ENCODE measurements at places on chromosomes 2 and 18. TPM values are rescaled to one million over a fixed set of nuclear protein-coding genes. Genes with fewer than 3 reads are reported as not detected.

Gene SPTBN1
- total RNA-seq, result 796 TPM

Gene LIMS4
- total RNA-seq, result 12.4 TPM

Gene ST6GAL2
- total RNA-seq, result not detected

Gene DSG2
- total RNA-seq, result 0.31 TPM

Gene CEBPZ
- 43.7 TPM for total RNA-seq

Gene ARID5A
- total RNA-seq, result 29.5 TPM

Gene IL36A
- total RNA-seq, result not detected

Gene SPIRE1
- 40.2 TPM for total RNA-seq

Gene PDE1A
- total RNA-seq, result 95.7 TPM

Gene CYP27C1
- total RNA-seq, result not detected

Gene RGPD4
- total RNA-seq, result under 0.01 TPM

Gene RAD51AP2
- total RNA-seq, result not detected

Gene GAREM1
- 1.8 TPM for total RNA-seq

Gene NEUROD1
- total RNA-seq, result not detected

Gene FRZB
- 0.66 TPM for total RNA-seq

Gene TUBA3E
- total RNA-seq, result not detected

Gene SERPINB10
- total RNA-seq, result 0.13 TPM

Gene CAMKMT
- total RNA-seq, result 15.7 TPM

Gene SCN1A
- total RNA-seq, result 0.25 TPM

Gene ARMC9
- total RNA-seq, result 158 TPM

Gene DCDC2C
- not detected for total RNA-seq

Gene ALK
- not detected for total RNA-seq
